ENCODE measurements at places on chromosomes 16 and 17.

GRCh38 chr17:15278380-15278779 is 13.3 kb upstream of the PMP22 start:
- DNase-seq = no peak

DNA sequence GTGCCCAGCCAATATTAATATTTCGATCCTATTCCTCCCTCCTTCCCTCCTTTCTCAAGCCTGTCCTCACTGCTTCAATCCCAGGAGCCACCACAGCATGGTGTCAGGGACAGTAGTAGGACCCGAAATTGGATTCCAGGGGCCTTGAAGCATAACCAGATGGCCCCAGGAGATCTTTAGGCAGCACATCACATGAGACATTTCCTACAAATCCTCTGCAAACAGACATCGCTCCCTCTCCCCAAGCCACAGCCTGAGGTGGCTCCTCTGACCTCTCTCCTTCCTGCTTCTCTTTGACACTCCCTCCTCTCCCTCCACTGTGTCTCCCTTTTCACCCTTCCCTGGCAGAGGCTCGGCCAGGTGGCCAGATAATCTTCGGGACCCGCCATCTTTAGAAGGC is 76.6 kb downstream of the BMERB1 start:
- DNase-seq = no peak

DNA sequence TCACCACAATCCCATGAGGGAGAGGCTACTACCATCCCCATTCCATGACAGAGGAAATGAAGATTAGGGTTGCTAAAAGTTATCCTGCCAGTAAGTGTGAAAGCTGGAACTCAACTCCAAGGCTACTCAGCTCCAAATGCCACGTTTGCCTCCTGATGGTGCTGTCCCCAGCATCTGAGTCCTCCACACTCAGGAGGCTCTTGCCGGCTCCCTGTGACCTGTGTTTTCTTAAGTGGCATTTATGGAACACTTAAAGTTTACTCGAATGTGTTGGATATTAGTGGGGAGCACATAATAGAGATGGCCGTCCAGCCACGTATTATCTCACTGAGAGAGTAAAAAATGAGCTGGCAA is 267.9 kb downstream of the CBLN1 start:
- no peak for DNase-seq

- DNase-seq = no peak
Measured at GRCh38 chr16:77030600-77030999, 160.4 kb upstream of the MON1B start.

GRCh38 chr17:38710985-38711384 is 5.9 kb downstream of the MLLT6 start:
- no peak for DNase-seq

- DNase-seq = no peak
Measured at GRCh38 chr17:70468661-70469060, 299.3 kb downstream of the KCNJ2 start.

DNA sequence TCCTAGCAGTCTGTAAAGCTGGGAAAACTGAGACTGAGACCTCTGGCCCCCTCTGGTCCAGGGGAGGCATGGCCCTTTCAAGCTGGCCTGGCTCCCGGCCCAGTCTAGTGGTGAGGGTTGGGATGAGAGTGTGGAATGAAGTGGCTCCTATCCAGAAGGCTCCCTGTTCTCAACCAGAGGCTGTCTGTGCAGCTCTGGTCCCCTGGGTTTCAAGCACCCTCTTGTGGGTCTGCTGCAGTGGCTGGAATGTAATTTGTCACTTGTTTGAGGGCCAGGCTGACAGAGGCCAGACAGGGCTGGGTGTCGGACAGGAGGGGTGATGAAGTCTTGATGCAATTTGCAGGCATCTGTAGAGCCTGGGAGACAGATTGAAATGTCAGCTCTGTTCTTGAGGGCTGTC is 22.1 kb upstream of the PHF12 start:
- peak; percentile 61 for DNase-seq

DNA sequence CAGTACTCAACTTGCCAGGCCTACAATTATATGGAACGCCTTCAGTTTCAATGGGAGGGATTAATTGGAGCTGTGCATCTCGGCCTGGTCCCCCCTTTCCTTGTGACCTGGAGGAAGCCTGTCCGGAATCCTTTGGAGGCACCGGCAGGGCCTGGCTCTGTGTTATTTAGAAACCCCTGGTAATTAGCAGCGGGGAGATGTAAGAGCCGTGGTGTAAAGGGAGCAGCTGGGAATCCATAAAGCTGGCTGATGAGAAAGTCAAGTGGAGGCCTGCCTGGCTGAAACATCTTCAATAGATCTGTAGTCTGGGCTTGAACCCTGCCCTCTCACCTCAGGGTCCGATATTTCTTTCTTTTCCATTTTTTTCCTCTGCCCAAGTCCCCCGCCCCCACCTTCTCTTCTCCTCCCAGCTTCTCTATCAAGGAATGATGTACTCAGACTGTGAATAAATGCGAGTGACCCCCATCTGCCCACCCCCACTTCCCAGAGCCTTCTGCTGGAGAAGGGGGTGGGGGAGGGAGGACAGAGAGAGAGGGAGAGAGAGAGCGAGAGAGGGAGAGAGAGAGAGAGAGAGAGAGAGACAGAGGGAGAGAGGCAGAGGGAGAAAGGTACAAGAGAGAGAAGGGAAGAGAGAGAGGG is 495.5 kb upstream of the ZFHX3 start:
- DNase-seq = no peak

- no peak for DNase-seq
Measured at GRCh38 chr16:56106527-56106926, 84.8 kb upstream of the GNAO1 start.

GRCh38 chr17:28370035-28370743 is at the start of gene VTN:
VTN (minus strand) TSS chr17:28370307; CDS start chr17:28370203, 104 bp downstream.
- no peak for DNase-seq

- no peak for DNase-seq
Measured at GRCh38 chr17:43019418-43019817, 2.8 kb downstream of the VAT1 start.

- no peak for DNase-seq
Measured at GRCh38 chr17:48335858-48336500, 94.0 kb downstream of the SKAP1 start.

DNA sequence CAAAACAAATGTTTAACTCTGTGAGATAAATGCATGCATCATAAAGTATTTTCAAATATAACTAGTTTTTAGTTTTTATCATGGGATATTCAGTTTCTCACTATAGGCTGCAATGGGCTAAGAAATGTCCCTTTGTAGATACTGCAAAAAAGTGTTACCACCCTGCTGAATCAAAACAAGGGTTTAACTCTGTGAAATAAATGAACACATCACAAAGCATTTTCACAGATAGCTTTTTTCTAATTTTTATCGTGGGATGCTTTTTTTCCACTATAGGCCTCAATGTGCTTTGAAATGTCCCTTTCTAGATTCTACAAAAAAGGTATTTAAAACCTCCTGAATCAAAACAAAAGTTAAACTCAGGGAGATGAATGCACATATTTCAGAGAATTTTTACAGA is 541.1 kb downstream of the KCNJ18 start:
- DNase-seq = no peak

- no peak for DNase-seq
Measured at GRCh38 chr16:3022684-3023414, 893 bp downstream of the HCFC1R1 start.

- DNase-seq = no peak
Measured at GRCh38 chr17:72030067-72030899, 90.5 kb upstream of the SOX9 start.

- DNase-seq = no peak
Measured at GRCh38 chr17:49629447-49629846, 48.5 kb downstream of the SPOP start.

DNA sequence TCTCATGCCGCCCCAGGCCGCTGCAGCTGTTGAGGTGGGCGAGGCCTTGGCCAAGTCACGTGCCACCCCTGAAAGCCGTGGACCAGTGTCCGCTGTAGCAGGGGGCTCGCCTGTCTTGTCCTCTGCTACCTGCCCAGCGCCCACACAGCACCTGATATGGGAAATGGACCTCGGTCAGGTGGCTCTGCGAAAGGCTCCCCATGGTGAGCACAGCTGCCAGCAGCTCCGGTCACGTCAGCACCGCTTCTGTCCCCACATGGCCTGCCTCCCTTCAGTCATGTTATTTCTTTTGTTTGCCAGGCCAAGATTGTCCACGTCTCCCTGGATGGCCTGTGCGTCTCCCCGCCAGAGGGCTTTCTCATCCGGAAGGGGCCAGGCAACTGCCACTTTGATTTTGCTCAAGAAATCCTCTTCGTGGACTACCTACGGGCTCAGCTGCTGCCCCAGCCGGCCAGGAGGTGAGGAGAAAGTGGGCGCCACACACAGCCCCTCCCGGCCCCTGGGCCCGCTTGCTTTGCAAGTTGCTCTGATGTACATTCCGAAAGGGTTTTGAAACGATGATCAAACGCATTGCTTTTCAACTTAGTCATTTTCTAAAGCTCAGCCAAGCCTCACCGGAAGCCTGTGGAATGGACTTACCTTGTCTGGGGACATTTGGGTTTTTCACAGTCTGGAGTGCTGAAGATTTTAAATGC is 219.8 kb downstream of the KATNIP start:
- no peak for DNase-seq

DNA sequence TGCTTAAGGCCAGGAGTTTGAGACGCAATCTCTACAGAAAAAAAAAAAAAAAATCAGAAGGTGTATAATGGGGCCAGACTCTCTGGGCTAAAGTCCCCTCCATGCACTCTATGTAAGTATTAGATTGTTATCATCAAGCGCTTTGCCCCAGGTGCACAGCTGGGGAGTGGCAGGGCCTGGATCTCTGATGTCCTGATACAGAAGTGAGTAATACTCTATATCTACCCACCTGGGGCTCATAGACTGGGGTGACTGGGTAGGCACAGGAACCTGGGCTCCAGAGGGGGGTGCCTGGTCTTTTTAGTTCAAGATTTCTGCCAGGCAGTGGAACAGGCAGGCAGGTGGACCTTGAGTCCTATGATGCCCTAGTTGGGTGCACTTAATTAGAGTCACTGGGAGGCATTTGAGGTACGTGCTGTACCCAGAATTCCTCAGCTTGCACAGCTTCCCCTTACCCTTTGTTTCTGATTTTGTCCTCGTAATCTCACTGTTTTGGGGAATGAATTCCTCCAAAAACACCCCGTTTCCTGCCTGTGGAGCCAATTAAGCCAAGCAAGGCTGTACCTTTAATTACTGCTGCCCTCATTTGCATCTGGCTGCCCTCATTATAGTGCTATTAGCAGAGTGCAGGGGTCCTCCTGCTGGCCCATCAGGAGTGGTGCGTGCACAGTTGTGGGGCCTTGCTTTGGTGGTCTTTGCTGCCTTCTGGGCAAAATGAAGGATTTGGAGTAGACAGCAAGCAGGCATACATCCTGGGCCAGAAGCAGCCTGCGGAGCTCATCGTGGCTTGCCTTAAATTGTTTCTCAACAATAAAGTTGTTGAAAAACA is 239.0 kb downstream of the SNX29 start:
- DNase-seq = no peak

- no peak for DNase-seq
Measured at GRCh38 chr16:12546918-12547607, 256.6 kb downstream of the CPPED1 start.
